ENCODE measurements at places on chromosomes 4 and X.

- DNase-seq, result no peak
Measured at GRCh38 chrX:55489314-55490009, at the start of gene USP51. Gene USP51 (minus strand): TSS chrX:55489848. CDS start chrX:55488939, 909 bp downstream.

- DNase-seq, result no peak
Measured at GRCh38 chr4:41696763-41697162, 51.8 kb downstream of the PHOX2B start.

GRCh38 chr4:115219862-115220261 is 106.4 kb upstream of the NDST4 start:
- no peak for DNase-seq

DNA sequence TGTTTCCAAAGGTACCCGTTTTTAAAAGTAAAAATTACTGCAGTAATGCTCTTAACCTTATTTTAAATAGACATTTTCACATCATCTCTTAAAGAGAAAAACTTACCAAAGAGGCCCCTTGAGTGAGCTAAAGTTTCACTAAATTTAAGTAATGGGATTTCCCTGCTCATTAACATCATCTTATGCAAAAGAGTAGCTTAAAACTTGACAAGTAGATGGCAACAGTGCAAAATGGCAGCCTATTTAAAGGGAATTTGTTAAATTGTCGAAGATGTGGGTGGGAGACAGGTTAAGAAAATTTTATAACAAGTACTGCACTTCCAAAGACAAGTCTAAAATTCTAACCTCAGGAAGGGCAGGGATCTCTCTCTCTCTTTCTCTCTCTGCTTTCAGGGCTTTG is 271.7 kb upstream of the LDB2 start:
- no peak for DNase-seq

DNA sequence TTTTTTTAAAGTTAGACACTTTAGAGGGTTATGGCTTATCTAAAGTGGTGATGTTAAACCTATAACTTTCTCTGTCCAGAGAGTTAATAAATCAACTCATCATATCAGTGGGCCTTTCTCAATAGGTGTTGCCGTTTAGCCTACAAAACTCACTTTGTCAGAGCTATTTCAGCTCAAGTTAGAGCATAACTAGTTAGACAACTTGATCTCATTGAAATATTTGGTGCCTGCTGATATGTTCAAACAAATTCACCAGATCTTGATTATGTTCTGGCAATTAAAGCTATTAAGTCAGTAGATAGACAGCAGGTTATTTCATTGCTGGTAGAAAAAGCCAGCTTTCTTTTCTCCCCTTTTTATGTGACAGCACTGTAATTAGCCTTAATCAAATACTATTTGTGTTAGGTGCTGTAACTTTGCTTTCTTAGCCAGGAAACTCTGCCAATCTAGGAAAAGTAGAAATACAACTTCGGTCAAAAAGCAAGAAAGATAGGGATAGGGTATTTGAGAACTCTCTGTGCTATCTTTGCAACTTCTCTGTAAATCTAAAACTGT is 191.8 kb downstream of the MAML3 start:
- DNase-seq, result no peak

- DNase-seq, result no peak
Measured at GRCh38 chr4:185969657-185970056, 99.3 kb upstream of the TLR3 start.
